ENCODE measurements at places on chromosomes 13 and 19.

DNA sequence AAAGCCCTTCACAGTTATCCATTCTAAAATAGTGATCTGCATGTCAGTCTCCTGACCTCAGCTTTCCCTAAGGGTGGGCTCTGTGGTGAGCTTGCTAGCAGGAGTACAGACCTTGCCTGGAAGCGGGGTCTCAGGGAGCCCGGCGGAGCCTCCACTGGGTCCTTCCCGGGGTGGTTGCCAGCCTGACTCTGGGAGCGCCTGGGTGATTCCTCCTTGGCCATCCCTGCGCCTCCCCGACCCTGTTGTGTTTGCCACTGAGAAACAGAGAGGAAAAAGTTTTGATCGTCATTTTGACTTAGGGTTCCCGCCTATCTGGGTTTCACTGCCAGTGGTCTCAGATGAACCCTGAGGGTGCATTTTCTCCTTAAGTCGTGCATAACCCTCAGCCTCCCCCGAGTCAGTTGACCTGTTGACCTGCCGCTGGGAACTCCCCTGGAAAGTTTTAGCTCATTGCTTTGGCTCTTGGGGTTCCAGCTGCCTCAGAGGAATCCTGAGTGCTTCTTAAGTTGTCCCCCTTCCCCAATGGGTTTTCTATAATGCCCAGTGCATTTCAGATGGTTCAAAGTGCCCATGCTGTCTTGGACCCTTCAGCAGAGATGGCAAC, 117.8 kb downstream of the RAB20 start:
- DNase-seq = no peak

GRCh38 chr19:1299801-1300200, 14.1 kb downstream of the EFNA2 start:
- DNase-seq = no peak

GRCh38 chr19:30895946-30896345, 453.3 kb downstream of the TSHZ3 start:
- no peak for DNase-seq

- DNase-seq = no peak
These were observed 65.6 kb downstream of the IER2 start for GRCh38 chr19:13215572-13216380.

- no peak for DNase-seq
These were observed 542.7 kb upstream of the SLITRK5 start for GRCh38 chr13:87128491-87128890.

GRCh38 chr13:103099722-103100293, 33.6 kb upstream of the SLC10A2 start:
- DNase-seq = no peak

GRCh38 chr13:20114066-20114610, 46.7 kb downstream of the GJA3 start:
- no peak for DNase-seq

- DNase-seq = no peak
These were observed 4.0 kb downstream of the ZNF331 start for GRCh38 chr19:53541971-53542370.

- DNase-seq = no peak
These were observed 97.8 kb downstream of the KLF12 start for GRCh38 chr13:74036373-74036772.

GRCh38 chr13:97566907-97567306, 132.9 kb downstream of the RAP2A start:
- no peak for DNase-seq

- no peak for DNase-seq
These were observed 5.7 kb downstream of the SOX1 start for GRCh38 chr13:112072534-112073244.

- no peak for DNase-seq
These were observed 1043.6 kb downstream of the UQCRFS1 start for GRCh38 chr19:28169168-28169887.

DNA sequence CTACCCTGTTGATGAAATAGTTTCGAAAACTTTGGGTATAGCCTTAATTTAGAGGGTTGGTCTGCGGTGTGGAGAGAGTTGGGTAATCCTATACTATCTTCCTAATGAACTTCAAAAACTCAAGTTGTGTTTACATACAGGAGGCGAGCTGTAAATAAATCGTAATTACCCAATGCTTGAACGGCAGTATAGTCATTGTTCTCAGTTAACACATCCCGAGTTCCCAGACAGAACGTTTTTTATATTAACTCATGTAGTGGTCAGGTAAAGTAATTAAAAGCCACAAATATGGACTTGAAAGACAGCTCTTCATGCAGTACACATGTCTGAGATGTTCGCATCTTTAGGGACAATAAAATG, 1.5 kb downstream of the PDS5B start:
- no peak for DNase-seq

- DNase-seq = no peak
These were observed 78.7 kb downstream of the ZNF536 start for GRCh38 chr19:30450835-30451321.

GRCh38 chr19:18483119-18483890, 38.6 kb downstream of the ELL start:
- no peak for DNase-seq

GRCh38 chr13:39929583-39929982, 274.1 kb downstream of the COG6 start:
- no peak for DNase-seq

- DNase-seq = no peak
These were observed 8.4 kb downstream of the EPHX3 start for GRCh38 chr19:15223649-15224361.

GRCh38 chr13:46753917-46754316, 43.0 kb downstream of the ESD start:
- no peak for DNase-seq

DNA sequence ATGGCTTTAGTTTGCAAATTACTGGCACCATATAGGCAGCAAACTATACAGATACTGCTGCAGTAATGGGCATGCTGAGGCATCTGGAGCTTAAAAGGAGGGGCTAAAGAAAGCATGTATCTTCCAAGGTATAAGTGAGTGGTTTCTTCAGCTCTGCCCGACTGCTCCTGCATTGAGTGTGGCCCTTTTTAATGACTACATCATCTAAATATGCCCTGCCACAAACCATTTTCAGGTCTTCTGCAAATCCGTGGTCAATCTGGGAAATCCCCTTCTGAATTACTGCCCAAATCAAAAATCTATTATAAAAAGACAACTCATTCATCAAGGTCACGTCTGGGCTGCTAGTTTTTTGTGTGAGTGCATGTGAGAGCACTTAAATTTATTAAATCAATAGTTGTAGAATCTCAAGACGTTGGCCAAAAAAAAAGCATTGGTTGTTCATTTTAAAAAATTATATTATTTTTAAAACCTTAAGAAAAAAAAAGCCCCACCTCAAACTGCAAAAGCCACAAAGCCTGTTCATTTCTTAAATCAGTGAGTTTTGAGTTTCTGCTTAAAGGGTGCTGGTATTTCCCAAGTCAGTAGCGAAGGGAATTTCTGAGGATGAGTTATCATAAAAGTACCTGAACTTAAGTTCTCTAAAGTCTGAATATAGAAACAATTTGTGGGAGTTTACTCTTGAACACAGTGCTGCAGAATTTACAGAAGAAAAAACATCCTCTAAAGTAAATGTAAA, 16.3 kb downstream of the LCP1 start:
- DNase-seq = no peak

- no peak for DNase-seq
These were observed 924.0 kb downstream of the EFNB2 start for GRCh38 chr13:105611424-105611823.

DNA sequence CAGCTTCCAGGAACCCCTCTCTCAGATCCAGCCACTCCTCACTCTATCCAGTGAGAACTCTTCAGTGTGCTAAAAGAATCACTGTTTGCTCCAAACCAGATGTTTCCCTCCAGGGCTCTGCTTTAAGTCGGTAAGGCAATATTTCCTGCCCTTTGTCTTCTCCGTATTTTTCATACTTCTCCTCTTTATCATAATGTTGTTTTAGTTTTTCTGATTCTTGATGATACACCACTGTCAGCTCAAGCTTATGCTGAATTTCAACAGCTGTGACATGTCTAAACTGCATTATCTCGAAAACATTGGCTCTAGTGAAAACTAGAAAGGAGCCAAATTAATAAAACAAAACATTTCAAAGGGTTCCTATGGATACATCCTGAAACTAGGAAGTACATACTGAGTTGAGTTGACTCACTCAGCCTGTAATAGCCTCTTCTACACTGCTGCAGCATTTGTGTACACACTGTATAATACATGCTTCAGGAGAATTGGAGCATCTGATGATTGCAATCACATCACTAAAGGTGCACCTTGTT, 39.8 kb downstream of the GPR180 start:
- no peak for DNase-seq

- no peak for DNase-seq
These were observed 9.4 kb upstream of the SPC24 start for GRCh38 chr19:11164879-11165406.

- DNase-seq = no peak
These were observed 9.2 kb upstream of the RCBTB1 start for GRCh38 chr13:49594576-49594975.

- DNase-seq = no peak
These were observed 178.4 kb upstream of the SERP2 start for GRCh38 chr13:44195245-44195644.

Data from stimulated activated CD8-positive, alpha-beta memory T cell treated with anti-CD3 and anti-CD28 coated beads, Interleukin-4, amount 100 ng/mL, for 4 hours (primary cell).